Fibroblast of skin of left quadriceps (primary cell): ENCODE measurements at places on chromosomes 11 and 22.

DNA sequence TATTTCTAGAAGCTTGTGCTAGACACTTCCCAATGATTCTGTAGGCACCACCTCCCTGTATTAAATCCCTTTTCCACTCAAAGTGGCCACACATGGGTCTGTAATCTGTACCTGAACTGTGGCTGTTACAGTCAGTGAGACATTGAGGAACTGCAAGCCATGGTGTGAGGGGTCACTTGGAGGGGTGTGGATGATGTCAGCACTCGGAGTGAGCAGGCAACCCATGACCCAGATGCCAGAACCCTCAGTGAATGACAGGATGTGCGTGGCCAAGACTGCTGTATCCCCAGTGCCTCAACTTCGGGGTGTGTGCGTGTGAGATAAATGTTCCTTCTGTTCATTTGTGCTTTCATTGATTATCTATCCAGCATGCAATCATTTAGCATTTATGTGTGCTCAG lies 14.7 kb upstream of the SHANK3 start:
- no peak for DNase-seq

DNA sequence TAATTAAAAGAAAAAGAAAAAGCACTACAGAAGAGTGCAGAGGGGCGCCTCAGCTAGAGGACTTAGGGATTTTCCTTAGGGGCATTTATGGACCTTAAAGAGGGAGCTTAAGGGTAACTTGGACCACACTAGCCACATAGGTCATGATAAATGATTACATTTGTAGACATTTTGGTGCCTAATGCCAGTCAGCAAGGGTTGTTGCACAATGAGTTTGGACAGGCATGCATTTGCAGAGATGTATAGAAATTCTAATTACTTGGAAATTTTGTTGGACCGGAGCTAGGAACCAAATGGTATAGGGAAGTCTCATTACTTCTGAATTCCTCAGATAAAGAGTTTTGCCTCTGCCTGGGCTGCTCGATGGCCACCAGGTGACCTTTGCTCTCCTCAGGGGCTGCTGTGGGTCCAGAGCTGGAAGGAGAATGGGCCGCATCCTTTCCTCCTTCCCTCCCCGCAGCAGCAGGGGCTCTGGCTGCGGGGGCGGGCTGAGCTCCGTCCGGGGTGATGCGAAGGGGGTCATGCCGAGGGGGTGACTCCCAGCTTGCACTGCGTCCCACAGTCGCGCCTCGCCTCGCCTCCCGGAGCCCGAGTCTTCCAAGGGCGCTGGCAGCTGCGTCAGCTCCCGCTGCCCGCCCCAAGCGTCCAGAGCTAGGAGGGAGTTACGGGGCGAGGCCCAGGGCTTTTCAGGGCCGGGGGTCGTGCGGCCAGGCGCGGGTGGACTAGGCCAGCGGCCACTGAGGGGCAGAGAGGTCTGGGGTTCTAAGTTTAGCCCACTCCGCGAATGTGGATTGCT lies 20.3 kb upstream of the MALAT1 start:
- DNase-seq, result no peak

DNA sequence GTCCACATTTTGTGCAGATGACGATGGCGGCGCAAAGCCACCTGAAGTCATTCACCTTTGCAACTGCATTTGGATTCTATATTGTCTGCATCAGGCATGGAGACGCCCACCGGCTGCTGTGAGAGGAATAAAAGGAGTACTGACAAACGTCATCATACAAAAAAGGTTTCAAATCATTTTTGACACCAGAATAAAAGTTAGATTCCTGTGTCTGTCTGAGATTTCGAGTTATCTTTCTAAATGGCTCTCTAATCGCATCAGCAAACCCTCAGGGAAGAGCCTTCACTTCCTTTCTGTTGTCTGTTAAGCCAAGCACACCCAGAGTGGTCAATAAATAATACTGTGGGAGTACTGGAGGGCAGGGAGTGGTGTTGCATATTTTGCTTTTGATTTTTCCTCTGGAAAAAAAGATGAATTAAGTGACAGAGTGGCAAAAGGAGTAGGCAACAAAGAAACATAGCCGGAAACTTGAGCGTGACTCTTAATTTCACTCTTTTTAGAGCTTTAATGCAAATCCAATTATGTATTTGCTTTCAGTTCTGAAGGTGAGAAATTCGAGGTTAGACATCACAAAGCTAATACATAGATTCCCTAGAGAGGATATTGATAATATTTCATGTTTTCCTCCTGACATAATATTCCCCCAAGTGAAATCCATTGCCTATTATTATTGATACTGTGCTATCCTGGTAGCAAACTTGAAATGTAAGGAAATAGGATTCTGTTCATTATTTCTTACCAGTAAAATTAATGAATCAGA lies 150.8 kb upstream of the MTMR2 start:
- DNase-seq, result no peak

DNA sequence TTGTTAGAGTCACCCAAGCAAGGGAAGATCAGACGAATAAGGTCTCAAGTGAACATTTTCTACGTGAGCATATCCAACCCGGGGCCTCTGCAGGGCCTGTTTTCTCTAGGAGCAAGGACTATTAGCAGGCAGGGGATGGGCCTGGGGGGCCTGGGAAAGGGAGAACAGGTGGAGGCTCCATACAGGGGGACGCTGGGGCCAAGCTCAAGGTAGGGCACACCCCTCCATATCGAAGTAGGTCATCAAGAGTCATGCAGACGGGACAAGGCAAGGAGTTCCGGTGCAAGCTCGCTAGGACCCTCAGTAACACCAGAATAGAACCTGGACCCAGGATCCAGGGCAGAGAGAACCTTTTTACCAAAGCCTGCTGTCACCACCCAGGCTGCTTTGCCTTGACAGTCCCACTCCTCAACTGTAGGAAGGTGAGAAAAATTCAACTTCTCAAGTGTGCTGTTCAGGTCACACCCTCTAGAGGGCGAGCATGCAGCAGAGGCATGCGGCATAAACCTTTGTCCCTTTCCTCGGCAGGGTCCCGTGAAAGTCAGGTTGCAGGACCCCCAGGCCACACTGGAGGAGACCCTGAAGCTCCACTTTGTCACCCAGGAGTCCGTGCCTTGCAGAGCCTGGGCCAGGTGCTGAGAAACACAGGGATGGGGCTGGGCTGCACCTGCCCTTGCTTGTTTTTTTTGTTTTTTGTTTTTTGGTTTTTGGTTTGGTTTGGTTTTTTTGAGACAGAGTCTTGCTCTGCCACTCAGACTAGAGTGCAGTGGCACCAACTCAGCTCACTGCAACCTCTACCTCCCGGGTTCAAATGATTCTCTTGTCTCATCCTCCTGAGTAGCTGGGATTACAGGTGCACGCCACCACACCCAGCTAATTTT lies 8.6 kb upstream of the APOBEC3B start:
- no peak for DNase-seq

DNA sequence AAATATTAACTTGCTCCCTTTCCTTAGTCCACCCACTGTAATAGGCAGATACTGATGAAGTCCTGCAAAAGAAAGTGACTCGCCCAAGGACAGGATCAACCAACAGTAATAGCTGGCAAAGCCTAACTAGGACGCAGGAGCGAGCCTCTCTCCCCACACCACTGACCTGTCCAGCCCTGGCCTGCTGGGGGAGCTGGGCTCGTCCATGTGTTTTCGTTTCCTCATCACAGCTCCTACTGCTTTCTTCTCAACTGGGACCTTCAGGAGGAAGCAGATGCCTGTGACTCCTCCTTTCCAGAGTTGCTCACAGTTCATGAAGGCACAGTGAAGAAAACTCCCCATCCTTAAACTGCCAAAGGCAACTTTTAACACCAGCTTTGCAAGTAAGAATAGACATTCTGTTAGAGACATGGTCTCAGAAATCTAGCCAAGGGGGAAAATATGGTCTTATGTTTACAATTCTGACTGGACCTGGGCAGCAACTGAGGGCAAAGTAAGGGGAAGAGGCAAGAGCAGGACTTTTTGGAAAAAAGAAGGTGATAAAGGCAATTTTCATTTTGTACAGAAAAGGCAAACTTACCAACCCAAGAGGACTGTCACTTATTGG lies 11.6 kb upstream of the GPHA2 start:
- DNase-seq, result no peak

DNA sequence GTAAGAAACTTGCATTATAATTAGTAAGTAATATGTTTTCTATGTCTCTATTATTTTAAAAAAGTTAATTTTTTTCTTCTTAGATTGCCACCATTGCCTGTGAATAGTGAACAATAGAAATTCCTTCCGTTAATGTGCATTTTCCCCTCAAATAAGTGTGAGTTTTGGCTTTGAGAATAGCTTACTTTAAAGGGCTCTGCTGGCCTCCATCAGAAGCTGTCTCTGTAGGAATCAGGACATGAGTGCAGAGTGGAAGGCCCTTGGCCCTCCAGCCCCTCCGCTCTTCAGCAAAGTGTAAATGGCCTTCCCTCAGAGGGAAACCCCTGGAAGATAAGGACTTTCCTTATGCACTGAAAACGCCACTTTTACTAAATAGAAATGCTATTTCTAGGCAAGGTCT lies 24.1 kb upstream of the ADORA2A start:
- no peak for DNase-seq

- no peak for DNase-seq
Observed at GRCh38 chr11:92137747-92138146, 86.9 kb upstream of the FAT3 start.

DNA sequence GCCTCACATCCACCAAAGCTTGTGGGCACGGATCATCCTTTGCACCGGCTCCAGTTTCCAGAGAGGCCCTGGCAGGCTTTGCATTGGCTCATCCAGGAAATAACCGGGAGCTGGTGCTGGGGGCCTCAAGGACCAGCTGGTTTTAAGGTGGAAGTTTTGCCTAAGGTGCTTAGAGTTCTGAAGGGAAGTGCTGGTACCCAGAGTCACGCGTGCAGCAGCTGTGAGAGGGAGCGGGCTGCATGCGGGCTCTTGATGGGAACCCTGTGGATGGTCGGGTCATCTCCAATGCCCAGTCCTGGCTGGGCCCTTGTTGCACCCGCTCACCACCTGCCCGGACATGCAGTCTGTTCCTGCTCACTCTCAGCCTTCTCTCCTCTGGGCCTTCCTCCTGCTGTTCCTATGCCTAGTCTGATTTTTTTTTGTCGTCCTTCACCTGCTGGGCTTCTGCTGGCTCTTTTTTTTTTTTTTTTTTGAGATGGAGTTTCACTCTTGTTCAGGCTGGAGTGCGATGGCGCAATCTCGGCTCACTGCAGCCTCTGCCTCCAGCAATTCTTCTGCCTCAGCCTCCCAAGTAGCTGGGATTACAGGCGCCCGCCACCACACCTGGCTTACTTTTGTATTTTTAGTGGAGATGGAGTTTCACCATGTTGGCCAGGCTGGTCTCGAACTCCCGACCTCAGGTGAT lies 24.0 kb upstream of the PRR5 start:
- DNase-seq, result no peak

DNA sequence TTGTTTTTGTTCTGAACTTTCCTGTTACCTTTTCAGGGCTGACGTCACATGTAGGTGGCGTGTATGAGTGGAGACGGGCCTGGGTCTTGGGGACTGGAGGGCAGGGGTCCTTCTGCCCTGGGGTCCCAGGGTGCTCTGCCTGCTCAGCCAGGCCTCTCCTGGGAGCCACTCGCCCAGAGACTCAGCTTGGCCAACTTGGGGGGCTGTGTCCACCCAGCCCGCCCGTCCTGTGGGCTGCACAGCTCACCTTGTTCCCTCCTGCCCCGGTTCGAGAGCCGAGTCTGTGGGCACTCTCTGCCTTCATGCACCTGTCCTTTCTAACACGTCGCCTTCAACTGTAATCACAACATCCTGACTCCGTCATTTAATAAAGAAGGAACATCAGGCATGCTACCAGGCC lies 3.5 kb upstream of the TSSC4 start:
- DNase-seq, result no peak

DNA sequence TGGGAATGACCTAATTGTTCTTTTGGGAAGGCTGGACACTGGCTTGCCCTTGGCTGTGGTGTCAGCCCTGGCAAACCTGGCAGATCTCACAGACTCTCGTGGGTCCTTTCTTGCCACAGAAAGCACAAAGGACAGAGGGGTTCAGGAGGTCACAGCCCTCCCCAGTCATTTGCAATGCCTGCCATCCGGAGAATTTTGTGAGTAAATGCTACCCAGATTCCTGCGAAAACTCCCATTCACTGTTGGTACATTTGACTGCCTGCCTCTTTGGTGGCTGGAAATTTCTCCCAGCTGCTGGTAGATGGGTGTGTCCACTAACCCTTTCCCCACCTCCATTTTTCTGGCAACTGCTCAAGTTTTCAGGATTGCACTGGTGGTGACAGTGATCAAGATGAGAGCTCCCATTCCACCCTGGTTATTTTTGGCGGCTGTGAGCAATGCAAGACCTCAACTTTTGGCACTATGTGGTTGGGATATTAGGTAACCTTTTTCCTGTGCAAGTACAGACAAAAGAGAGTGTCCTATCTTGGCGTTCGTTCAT lies 155.7 kb downstream of the NAV2 start:
- DNase-seq, result peak; percentile 77
